Stimulated activated CD8-positive, alpha-beta memory T cell treated with anti-CD3 and anti-CD28 coated beads, Interleukin-4, amount 100 ng/mL, for 24 hours (primary cell): ENCODE measurements at places on chromosomes 12 and 14.

DNA sequence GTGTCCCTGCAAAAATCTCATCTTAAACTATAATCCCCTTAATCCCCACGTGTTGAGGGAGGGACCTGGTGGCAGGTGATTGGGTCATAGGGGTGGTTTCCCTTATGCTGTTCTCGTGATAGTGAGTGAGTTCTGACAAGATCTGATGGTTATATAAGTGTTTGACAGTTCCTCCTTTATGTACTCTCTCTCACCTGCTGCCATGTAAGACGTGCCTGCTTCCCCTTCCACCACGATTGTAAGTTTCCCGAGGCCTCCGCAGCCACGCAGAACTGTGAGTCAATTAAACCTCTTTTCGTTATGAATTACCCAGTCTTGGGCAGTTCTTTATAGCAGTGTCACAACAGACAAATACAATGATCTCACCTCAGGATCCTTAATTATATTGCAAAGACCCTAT lies 45.2 kb upstream of the MAP1LC3B2 start:
- DNase-seq = no peak

- no peak for DNase-seq
Observed at GRCh38 chr14:95341115-95341514, 21.4 kb upstream of the CLMN start.

DNA sequence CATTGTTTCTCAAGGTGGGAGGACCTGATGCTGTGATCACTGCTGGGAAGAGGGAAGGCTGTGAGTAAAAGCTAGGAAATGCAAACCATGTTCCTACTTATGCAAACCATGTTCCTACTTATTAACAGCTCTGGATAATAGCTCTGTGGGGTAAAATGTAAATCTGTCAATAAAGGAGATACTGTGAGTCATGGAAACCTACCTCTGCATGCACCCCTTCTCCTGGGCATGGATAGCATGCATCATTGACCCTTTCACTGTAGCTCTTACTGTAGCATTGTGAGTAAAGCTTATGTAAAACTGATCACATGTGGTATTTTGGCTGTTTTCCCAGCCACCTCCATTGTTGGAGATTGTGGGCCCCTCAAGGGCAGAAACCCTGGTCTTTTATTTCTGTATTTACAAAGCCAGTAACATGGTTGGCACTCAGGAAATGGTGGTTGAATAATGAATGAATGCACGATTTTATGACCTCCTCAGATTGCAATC lies 253.7 kb downstream of the GRIN2B start:
- no peak for DNase-seq

DNA sequence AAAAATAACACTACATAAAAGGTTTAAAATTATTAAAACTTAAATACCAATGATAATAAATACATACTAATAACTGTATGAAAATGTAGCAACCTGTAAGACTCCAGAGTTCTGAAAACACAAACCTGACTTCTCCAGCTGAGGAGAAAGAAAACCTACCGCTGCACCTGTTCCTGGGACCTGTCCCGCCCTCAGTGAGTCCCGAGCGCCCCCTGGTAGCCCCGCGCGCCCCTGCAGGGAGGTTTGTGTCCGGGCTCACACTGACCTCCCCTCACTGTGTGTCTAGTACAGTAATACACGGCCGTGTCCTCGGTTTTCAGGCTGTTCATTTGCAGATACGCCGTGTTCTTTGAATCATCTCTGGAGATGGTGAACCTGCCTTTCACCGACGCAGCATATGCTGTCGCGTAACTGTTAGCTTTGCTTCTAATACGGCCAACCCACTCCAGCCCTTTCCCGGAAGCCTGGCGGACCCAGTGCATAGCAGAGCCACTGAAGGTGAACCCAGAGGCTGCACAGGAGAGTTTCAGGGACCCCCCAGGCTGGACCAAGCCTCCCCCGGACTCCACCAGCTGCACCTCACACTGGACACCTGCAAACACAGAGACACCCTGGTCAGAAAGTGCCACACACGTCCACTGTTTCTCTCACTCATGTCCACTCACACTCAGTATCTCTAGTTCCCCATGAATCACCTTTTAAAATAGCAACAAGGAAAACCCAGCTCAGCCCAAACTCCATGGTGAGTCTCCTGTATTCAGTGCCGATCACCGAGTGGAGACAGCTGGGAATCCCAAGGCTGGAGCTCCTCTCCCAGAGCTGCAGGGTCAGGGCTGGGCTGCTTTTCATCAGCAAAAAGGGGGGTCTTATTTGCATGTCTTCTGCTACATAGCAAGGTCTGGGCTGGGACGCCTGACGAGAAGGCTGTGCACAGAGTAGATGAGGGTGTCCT lies 1276.3 kb downstream of the TMEM121 start:
- no peak for DNase-seq

DNA sequence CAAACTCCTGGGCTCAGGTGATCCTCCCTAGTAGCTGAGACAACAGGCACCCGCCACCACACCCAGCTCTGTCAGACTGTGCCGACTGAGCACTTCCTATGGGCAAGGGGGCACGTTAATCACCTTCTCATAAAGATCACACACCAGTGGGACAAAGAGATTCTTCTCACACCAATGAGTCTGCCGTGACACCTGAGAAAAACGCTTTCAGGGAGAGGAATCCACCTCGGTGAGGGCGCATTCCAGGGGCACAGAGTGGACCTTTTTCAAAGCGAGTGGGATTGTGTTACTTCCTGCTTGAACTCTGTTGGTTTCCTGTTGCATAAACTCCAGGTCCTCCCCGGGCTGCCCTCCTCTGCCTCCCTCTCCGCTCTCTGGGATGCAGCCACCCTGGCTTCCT lies 17.5 kb upstream of the SCARB1 start:
- DNase-seq = no peak

DNA sequence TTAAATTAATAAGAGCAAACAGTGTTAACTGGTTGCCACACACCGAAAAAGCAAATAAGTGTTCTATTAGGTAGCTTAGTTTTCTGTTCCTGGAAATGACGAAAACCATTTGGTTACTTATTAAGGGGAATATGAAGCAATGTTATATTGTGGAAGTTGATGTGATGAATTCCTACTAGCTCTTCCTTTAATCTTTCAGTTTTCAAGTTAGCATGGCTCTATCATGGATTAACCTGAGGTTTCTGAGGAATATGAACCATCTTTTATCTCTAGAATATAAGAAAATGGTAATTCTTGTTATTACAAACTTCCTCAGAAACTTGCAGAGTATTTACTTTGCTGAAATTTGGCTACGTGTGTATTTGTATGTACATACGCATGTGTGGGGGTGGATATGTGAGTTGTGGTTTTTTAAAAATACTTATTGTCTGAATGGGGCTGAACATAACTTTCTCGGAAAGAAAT lies 245.7 kb downstream of the KCNC2 start:
- no peak for DNase-seq

DNA sequence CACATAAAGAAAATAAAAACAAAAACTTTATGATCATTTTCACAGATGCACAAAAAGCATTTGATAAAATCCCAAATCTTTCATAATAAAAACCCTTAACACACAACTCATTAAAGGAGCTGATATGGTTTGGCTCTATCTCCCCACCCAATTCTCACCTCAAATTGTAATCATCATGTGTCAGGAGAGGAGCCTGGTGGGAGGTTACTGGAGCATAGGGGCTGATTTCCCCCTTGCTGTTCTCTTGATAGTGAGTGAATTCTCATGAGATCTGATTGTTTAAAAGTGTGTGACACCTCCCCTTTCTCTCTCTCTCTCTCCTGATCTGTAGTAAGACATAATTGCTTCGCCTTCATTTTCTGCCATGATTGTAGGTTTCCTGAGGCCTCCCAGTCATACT lies 790.7 kb downstream of the C12orf50 start:
- no peak for DNase-seq

DNA sequence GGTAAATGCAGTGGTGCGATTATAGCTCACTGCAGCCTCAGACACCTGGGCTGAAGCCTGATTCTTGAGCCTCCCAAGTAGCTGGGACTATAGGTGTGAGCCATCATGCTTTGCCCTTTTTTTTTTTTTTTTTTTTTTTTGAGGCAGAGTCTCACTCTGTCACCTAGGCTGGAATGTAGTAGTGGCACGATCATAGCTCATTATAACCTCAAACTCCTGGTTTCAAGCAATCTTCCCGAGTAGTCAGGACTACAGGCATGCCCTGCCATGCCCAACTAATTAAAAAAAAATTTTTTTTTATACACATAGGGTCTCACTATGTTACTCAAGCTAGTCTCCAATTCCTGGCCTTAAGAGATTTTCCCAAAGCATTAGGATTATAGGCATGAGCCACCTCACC lies 6.9 kb downstream of the ATP2A2 start:
- DNase-seq = no peak

GRCh38 chr12:68189821-68190242 lies 30.3 kb upstream of the IFNG start:
- DNase-seq = no peak

- no peak for DNase-seq
Observed at GRCh38 chr14:67641480-67641879, 21.8 kb downstream of the ARG2 start.

- DNase-seq = no peak
Observed at GRCh38 chr12:102300824-102301461, 103.3 kb upstream of the PMCH start.

DNA sequence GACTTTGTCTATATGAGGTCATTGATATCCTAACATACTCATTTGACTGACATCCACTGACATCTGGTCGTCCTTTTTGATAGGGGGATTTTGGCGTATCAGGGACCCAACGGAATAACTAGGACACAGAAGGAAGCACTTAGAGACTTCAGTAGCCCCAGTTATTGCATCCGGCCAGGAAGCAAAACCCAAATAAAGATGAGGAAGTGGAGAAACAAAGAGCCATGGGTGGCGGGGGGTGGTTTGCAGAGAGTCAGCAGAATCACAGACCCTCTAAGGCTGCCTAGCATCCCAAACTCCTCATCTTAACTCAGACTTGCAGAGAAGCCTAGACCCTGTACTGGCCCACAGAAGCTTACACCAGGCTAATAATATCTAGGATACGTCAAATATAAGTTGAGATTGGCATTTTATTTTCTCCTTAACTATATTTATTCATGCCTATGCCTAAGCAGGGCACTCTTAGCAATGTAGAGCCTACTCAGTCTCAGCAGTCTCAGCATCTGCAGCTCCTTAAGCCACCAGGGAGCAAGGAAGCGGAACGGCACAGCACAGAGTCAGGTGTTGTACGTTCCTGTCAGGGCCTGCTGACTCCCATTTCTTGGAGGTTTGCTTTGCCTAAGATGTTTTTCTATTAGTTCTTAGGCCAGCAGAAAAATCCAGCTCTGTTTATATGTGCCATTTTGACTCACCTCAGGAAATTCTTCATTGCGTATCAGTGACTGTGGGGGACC lies 45.1 kb downstream of the KCNA1 start:
- DNase-seq = no peak

DNA sequence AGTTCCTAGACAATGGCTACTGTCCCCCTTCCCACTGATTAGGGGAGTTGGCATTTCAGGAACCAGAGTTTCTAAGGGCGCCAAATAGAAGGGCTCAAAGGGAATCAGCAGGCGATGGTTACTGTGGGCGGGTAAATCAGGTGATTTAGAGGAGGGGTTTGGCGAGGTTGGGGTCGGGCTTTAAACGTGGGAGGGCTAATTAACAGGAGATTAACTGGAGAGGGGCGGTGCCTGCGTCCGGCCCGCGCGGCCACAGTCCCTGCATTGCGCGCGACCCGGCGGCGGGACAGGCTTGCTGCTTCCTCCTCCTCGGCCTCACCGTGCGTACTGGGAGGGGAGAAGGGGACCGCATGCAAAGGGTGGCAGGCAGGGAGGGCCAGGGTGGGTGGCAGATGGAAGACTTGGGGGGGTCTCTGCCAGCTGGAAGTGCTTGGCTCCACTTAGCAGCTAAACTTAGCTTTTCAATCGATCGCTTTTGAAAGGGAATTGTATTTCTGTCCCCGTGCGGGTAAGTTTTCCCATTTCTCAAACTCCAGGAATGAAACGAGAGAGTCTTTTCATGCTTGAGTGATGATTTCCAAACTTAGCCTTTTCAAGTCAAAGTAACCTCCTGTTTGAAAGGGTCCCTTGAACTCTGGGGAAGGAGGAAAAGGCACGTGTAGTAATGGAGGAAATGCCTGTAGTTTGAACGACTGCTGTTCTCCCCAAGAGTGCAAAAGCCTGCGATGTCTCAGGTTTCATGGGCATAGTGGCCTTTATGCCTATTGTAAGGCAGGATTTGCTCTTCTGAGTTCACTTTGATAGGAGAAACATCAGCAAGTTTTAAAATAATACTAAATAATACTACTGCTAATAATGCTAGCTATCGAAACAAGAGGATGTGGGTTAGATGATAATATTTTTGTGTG lies at the start of gene MGST1:
Gene MGST1, plus strand, starts transcription at position 255 of the 908 bp plus-strand sequence. CDS start 6,608 bp downstream, outside the sequence.
- DNase-seq = no peak

GRCh38 chr12:19994968-19995367 lies 373.4 kb upstream of the PDE3A start:
- no peak for DNase-seq

DNA sequence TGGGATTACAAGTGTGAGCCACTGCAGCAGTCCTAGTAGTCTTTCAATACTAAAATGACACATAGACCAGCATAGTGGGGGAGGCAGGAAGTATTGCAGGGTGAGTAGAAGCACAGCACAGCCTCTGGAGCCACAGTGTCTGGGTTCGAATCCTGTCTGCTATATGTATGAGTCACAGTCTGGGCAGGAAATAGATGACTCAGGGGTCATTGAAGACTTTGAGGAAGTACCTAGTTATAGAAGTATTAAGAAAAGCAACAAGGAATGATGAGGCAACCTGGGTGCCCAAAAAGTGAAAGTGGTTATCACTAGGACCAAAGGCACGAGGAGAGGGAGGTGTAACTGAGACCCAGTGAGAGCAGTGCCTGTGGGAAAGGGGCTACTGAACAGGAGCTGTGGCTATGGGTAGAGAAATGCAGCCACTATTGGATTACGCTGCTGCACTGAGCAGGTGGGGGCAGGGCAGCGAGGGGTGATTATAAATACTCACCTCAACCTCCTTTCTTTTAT lies 124.0 kb downstream of the PDE3A start:
- DNase-seq = no peak

DNA sequence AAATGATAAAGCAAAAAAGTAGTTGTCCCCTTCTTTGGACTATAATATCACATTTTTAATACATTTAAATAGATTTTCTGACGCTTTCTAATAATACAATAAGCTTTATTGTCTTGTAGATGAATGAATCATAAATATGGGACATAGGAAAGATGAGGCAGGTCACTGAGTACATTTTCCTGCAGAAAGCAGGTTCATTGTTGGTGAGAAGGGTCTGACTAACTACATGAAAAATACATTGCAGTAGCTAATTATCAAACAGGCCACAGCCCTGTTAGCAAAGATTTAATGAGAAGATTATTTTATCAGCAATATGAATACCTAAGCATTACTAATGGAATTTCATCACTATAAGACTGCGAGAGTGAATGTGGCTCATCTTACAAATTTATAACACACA lies 45.6 kb downstream of the ABCD2 start:
- no peak for DNase-seq
